ENCODE measurements at places on chromosomes 13 and 19.

- no peak for DNase-seq
Measured at GRCh38 chr13:19618977-19619376, 14.5 kb upstream of the MPHOSPH8 start.

GRCh38 chr13:51764184-51765141, 39.5 kb downstream of the DHRS12 start:
- peak; percentile 24 for DNase-seq

GRCh38 chr19:30666301-30666803, 294.2 kb downstream of the ZNF536 start:
- peak; percentile 38 for DNase-seq

DNA sequence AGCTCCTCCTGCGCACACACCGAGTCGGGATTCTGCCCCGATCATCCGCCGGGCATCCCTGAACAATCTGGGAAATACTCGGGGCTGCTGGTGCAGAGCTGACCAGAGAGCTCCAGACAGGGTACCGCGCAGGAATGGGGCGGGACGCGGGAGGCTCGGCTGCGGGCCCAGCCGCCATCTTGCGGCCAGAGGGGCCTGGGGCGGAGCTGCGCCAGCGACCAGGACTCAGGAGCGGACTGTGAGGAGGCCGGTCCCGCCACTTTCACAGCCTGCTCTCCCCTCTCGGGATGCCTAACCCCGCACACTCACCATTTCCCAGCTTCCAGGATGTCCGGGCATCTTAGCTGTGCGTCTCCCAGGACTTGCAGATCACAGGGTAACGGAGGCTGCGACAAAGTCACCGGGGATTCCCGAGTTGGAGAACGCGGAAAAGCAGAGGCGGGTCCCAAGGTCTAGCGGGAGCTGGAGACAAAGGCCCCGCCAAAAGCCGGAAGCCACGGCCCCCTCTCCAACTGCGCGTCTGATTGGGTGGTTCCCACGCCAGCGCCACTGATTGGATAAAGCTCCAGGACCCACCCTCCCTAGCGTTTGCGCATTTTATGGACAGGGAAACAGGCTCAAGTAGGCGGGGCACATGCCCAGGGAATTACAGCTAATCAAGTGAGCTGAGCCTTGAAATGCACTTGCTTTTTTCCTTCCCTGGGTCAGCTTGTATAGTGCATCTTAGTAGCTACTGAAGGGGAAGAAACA, 15.8 kb upstream of the ZNF43 start:
- peak; percentile 86 for DNase-seq

DNA sequence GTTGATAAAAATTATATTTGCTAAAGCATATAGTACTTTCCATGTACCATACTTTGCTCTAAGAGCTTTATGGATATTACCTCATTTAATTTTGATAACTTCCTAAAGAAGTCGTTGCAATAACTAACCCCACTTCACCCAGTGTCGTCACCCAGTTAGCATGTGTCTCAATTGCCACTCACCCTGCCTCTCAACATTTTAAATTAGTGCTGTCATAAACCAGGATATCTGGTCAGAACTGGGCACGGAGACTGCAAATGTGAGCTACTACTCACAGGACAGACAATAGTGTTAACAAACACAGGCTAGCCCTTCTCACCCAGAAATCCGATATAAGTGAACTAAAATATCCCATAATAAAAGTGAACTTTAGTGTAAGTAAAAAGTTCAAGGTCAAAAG, 430.6 kb downstream of the KLF12 start:
- no peak for DNase-seq

Data from caudate nucleus (tissue), 63 donors.